ENCODE measurements at places on chromosomes 7 and 10.

DNA sequence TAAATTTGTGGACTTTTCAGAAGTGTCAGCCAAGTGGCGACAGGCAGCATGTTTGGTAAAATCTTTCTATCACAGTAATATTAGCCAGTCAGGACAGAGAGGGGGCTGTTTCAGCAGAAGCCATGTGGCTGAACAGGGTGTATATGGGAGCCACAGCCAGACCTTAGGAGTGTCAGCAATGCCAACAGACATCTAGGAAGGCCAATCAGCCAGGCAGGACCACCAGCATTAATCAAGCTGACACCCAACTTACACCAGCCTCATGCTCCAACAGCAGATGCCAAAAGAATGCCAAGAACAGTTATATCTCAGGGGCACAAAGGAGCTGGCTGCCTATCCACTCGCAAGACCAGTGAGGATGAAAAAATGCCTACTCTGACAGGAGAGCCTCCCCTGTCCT, 54.8 kb downstream of the RAPGEF5 start:
- no peak for DNase-seq

DNA sequence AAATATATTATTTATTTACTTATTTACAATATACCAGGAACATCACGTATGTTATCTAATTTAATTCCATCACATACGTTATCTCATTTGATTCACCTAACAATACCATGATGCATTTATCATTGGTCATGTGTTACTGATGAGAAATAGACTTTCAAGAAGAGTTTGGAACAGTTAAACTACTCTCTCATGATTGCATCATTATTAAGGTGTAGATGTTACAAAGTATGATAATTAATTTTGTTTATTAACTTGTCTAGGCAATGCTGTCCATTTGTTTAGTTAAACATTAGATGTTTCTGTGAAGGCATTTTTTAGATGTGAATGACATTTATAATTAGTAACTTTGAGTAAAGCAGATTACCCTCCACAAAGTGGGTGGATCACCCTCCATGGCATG, 32.0 kb upstream of the PCDH15 start:
- DNase-seq, result no peak

GRCh38 chr7:21020667-21021066, 234.0 kb upstream of the SP8 start:
- DNase-seq, result no peak

DNA sequence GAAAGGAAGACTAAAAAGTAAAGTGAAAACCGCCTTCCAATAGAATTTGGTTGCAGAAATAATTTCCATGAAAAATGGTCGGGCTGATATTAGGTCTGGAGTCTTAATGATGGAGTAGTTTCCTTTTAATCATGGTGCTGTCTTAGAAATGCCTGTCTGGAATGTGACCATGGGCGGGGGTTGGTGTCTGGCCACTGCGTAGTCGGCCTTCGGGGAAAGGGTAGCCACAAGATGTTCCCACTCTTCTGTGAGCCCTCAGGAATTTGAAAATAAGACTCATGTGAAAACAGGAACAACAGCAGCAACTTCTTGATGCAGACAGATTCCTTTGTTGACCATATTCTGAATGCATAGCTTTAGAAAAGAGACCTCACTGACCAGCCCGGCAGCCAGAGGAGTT, 176.8 kb downstream of the KIAA1217 start:
- no peak for DNase-seq
